ENCODE measurements at places on chromosomes 2 and 18.

DNA sequence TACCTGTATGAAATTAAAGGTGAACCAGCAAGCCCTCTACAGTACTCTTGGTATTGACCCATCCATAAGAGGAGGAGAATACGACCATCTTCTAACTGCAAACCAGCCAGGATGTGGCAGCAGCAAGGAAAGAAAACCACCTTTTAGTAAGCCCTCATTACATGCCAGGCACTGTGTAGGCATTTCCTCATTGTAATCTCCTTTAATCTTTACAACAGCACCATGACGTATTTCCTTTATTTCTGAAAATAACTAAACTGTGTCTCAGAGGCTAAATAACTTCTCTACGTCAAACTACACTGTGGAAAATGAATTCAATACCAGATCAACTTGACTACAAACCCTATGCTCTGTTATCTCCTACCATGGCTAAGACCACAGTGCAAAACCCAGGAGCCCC lies 18.2 kb downstream of the WDR35 start:
- no peak for DNase-seq

DNA sequence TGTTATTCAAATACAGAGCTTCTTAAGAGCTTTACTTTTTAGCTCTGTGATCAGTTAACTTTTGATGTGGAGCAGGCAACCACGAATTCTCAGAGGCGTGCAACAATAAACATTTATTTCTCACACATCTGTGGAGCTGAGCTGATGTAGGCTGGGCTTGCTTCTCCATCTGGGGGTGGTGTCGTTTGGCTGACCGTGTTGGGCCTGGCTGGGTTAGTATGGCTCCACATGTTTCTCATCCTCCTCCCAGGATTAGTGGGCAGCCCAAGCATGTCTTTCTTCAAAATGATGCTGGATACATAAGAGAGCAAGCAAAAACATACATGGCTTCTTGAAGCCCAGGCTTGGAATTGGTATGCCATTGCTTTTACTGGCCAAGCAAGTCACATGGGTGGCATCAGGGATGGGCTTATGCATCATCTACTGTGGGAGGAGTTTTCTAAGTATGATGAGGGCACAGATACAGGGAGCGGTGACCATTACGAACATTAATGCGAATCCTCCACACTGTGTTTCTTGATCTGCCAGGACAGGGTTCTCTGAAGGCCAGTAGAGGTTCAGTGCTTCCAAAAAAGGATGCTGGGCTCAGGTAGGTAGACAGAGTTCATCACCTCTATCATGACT lies 157.0 kb upstream of the TNP1 start:
- no peak for DNase-seq

DNA sequence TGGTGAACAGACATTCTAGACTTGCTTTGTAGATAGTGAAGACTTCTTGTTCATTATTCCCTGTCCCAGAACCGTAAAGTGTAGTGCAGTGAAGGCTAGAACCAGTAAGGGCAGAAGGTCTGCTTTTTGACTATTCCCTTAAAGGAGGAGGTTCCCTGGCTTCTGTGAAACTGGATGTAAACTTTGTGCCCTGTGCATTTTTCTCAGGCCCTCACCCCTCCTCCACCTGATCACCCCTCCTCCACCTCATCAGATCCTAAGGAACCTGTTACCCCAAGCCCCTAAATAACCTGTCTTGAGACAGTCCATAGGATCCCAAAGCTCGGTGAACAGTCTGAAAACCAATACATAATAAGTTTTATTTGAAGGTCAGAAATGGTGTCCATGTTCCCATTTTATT lies 33.7 kb downstream of the SFT2D3 start:
- DNase-seq: no peak

DNA sequence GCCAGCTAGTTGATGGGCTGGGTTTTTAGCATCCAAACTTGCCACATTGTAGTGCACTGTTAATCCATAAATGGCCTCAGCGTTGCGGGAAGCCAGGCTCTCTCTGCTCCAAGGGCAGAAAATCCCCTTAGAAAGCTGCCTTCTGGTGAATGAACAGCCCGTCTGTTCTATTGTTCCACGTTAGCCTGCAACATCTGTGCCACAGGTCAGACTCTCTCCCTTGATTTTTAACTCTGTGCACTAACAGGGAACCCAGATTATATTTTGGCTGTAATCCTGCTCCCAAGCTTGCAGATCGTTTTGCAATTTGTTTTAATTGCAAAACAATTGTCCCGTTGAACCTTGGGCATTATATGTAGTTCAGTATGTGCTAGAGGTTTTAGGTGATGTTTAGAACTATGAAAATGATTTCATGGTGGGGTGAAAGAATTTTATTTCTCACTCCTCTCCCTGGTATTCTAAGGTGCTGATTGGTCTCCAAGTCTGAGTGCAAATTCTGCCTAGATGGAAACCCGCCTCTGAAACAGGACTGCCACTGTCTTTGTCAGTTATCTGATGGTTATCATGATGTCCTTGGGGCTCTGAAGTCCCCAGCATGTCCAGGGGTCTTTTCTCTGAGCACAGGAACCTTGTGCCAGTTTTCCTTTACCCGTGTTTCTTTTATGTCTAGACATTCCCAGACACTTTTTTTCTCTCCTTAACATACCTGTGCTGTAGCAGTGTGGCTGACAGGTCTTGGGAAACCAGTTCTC lies 106.6 kb downstream of the MAP4K4 start:
- DNase-seq: no peak

DNA sequence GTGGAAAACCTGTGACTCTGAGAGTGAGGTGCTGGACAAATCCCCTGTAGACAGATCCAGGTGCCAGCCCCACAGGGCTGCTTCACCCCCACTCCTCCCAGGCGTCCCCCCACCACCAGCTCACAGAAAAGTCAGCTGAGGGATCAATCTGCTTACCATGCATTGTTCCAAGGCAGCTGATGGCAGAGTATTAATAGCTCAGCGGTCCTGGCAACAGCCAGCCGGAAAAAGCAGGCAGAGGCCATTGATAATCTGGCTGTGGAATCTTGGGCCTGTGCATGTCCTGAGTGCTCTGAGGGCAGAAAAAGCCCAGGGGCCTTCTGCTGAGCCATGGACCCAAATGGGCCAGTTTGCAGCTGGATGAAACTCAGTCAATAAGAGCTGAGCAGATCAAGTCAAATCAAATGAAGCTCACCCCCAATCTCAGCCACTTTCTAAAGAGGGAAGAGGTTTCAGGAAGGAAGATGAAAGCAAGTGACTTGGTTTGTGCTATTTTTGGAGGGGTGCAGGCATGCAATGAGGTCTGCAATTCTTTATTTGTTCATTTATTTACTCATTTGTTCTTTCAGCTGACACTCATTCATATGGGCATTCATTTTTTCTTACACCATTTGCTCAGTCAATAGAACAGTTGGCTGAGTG lies 63.4 kb downstream of the GYPC start:
- no peak for DNase-seq
